AG04449 (cell line): ENCODE measurements at places on chromosomes 1 and 21.

- no peak for DNase-seq
Observed at GRCh38 chr1:198185759-198186158, 29.0 kb downstream of the NEK7 start.

DNA sequence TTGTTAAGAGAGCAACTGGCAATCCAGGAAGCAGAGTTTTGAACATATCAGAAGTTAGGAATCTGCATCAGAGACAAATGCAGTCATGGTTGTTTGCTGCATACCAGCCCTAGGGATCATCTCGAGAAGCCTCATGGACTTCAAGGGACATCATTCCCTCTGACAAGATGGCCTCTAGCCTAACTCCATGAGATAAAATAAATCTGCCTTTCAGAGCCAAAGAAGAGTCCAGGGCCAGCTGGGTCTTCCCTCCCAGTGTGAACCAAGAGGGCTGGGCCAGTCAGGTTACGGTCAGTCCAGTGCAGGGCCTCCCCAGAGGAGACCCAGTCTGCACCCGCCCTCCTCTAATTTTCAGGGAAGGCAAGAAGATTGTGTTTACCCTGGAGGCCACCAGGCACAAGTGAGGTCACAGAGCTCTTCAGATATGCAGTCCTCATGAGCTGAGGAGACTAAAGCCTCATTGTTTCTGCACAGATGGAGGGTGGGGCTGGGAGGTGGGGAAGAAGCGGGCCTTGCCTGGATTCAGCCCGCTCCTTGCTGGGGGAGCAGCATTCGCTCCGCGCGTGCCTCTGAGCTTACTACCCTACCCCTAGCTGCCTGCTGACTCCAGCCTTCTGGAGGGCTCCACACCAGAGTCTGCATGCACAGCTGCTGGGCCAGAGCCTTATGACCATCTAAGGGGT, 52.8 kb downstream of the CAPN2 start:
- DNase-seq, result peak; percentile 33

GRCh38 chr1:112506306-112506705, 2.5 kb upstream of the WNT2B start:
- no peak for DNase-seq

DNA sequence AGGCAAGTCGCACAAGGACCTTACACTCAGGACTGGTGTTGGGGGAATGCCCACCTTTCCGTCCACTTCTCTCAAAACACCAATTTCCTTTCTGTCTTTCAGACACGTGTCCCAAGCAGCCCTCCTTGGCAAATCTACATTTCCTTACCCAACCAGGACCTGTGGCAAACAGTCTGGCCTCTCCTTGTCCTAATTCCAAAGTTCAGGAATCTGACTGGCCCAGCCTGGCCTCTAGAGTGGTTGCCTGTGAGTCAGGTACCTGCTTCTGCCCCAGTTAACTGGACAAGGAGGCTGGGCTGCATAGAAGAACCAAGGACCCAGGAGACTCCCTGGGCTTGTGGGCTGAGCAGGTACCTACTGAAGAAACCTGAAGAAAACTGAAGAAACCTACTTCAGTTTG, 34.3 kb upstream of the CITED4 start:
- no peak for DNase-seq

DNA sequence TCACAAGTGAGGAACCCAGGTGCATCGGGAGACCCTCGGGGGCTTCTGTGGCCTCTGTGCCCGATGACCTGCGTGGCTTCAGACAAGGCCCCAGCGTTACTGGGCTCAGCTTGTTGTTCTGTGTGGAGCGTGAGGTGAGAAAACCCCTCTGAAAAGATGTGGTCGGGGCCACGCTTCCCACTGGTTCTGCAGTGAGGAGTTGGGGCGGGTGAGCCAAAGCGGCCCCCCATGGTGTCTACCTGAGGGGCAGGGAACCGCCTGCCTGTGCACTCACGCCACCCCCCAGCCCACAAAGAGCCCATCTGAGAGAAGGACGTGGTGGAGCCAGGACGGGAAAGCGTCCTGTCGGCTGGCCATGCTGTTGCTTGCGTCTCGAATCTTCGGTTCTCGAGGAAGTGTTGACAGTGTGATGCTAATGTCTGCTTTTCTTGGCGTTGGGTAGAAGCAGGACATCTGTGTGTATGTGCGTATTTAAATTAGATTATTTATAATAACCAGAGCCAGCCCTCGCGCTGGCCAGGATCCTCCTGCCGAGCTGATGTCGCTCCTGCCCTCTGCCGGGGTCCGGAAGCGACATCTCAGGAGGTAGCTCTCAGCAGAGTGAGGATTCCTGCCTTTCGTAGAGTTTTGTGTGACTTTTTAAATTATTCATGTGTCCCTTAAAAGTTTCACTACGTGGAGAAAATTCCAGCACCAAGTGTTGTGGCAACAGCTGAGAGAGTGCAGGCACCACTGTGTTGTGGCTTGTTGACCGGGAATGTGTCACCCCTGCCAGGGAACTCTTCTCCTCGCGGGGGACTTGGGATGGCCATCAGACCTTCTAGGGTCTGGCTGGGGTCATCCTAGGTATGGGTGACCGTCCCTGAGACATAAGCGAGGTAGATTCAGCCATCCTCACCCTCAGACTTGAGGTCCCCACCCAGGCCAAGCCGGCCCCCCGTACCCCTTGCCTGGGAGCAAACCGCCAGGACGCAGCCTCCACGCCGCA, 15.3 kb downstream of the TMEM201 start:
- DNase-seq, result no peak

DNA sequence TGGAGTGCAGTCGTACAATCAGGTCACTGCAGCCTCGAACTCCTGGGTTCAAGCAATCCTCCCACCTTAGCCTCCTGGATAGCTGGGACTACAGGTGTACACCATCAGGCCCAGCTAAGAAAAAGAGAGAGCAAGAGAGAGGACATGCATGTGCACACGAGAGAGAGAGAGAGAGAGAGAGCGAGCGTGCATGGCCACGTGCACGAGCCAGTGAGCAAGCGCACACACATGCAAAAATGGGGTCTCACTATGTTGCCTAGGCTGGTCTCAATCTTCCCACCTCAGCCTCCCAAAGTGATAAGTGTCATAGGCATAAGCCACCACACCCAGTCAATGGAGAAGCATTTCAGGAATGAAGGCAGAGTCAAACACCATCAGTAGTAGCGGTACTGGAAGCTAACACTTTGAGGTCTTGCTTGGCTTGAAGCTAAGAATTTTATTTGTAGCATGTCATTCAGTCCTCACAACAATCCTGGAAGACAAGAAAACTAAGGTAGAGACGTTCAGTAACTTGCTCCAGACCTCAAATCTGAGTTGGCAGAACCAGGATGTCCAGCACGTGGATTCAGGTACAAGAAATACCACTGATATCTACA, 14.5 kb downstream of the GNB1 start:
- DNase-seq, result no peak

GRCh38 chr1:227120826-227121225, 180.7 kb downstream of the COQ8A start:
- DNase-seq, result no peak

DNA sequence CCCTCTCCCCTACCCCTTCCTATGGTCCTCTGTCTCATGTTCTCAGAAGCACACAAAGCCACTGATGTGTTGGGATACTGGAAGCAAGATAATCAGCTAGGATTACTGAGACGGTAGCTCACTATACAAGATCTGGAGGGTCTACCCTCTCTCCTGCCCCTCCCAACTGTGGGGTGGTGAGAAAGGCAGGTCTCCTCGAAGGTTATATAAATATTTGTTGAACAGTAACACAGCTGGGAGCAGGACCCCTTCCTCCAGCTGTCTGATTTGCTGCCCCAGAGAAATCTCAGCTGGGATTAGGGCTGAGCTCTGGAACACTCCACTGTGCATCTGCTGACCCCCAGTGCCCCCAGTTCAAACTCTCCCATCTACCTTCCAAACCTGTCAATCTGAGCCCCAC, 94.2 kb upstream of the IPO9 start:
- no peak for DNase-seq

- no peak for DNase-seq
Observed at GRCh38 chr1:7420470-7421100, 350.5 kb upstream of the VAMP3 start.

DNA sequence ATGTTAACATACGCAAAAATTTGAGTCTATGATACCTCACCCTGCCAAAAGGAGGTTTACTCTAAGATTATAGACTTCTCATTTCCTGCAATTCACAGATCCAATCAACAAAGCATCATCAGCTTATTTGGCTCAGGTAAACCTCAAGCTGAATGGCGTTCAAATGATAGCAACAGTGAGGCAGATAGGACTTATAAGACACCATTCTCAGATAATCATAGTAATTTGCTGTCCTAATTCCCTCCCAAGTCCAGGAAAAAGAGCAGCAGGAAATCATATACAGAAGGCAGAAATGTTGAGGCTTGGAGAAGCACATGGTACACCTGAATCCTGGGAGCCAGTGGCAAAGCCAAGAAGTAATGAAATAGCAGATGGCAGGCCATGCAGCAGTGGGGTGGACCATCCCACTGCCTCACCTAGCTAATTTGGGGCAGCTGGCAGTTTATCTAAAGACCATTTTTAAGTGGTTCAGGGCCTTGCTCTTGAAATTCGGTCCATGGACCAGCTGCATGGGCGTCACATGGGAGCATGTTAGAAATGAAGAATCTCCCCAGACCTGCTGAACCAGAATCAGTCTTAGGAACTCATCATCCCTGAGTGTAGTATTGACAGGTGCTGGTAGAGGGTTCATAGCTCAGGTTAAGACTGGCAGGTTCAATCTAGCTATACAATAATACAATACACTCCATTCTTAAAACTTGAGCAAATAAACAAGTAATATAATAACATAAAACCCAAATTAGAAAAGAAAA, 57.7 kb downstream of the ASTN1 start:
- no peak for DNase-seq

GRCh38 chr1:154860156-154860870, 9.8 kb downstream of the KCNN3 start:
- DNase-seq, result no peak

DNA sequence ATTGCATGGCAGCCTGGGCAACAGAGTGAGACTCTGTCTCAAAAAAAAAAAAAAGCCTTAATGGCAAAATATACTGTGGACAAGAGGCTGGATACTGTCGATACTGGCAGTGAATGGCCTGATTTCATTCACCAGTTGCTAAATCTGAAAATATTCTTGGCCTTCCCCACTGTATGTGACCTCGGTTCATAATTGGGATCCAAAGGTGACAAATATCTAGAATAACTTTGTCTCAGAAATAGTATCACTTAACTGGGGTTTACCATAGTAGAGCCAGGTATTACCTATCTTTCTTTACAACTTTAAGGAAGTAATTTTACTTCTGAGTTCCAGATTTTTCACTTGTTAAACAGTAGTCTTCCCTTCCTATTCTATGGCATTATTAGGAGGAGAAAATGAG, 8.4 kb downstream of the MTF2 start:
- no peak for DNase-seq

GRCh38 chr1:156259805-156260204, 11.9 kb upstream of the PAQR6 start:
- no peak for DNase-seq

DNA sequence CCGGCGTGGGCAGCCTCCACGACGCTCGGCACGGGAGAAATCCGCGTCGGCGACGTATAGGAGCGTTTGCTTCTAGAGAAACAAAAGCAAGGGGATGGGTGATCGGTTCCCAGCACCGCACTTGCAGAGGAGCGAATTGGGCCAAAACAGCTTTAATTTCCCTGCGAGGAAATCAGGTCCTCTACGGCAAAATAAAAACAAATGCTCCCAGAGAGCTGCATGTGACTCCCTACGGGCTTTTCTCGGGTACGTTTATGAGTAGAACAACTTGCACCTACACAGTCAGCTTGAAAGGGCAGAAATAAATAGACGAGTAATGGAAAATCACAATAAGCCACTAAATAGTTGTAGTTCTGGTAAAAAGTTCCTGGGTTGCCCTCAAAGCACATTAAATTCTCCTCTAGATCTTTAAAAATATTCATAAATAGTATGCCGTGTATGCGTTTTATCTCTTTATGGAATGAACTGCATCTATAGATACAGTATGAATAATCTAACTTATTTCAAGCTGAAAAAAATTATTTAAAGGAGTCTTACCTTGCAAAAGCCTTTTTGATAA, 1.2 kb downstream of the NHLH2 start:
- no peak for DNase-seq

GRCh38 chr1:119811387-119811786, at the start of gene REG4:
Gene REG4, minus strand, starts transcription at chr1:119811460. Its CDS starts 2,691 bp downstream, at chr1:119808769.
- DNase-seq, result no peak

DNA sequence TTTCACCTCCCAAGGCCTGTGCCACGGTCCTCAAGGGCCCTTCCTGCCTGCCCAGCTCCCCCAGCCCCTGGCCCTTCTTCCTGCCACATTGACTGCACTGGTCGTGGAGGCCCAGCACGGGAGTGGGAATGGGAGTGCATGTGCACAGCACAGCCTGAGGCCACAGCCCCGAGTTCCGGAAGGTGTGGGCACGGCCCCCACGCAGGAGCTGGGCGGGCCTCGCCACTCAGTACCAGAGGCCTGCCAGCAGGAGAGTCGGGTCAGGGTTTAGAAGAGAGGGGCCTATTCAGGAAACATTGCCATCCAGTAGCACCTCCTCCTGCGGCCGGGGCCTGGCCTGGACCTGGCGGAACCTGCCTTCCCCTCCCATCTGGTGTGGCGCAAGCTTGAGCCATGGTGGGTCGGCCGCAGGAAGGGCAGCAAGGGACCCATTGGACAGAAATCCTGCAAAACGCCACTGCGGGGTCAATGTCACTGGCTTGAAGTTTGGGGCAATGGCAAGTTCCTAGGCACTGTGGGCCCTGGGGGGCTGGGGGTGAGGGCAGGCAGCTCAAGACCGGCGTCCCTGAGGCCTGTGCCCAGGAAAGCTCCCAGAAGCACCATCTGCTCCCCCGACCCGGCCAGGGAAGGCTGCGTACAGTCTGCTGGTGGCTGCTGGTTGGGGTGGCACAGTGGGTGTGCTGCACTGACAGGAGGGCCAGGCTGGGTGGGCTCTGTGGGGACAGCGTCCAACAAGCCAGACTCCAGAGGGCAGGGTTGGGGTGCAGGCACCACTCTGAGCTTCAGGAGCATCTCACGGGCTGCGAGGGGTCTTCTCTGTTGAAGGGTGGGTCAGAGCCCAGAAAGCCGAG, 1.8 kb upstream of the TMEM52 start:
- DNase-seq, result no peak

- no peak for DNase-seq
Observed at GRCh38 chr1:156160743-156161171, 7.4 kb downstream of the SEMA4A start.

- no peak for DNase-seq
Observed at GRCh38 chr1:205484985-205485967, 19.2 kb upstream of the CDK18 start.

DNA sequence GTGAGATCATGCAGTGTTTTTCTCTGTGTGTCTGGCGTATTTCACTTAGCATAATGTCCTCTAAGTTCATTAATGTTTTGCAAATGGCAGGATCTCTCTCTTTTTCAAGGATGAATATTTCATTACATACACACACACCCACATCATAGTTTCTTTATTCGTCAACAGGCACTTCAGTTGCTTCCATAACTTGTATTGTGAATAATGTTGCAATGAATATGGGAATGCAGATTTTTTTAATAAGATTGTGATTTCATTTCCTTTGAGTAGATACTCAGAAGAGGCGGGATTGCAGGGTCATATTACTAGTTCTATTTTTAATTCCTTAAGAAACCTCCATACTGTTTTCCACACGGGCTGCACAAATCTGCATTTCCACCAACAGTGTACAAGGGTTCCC, 134.0 kb downstream of the CLEC20A start:
- peak; percentile 33 for DNase-seq

GRCh38 chr21:31772674-31773555, 41.0 kb upstream of the SCAF4 start:
- no peak for DNase-seq
